Right hindlimb (tissue), 1 donor: ENCODE measurements at places on chromosomes 4 and X.

DNA sequence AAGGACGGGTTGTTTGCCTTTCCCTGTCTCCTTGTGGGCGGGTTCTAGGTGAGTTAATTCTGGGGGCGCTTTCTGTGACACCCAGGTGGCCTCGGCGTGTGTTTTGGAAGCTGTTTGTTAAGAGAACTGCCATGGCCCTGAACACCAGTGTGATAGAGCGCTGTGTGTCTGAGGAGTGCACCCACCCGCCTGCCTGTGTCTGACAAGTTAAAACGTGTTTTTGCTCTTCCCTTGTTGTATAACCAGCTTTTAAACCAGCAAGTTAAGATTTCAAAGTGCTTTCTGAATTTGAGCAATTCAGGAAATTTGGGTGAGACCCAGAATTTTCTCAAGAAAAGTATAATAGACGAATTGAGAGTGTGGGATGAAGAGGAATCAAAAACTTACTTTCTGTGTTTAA, 55.2 kb upstream of the HGFAC start:
- DNase-seq: no peak

DNA sequence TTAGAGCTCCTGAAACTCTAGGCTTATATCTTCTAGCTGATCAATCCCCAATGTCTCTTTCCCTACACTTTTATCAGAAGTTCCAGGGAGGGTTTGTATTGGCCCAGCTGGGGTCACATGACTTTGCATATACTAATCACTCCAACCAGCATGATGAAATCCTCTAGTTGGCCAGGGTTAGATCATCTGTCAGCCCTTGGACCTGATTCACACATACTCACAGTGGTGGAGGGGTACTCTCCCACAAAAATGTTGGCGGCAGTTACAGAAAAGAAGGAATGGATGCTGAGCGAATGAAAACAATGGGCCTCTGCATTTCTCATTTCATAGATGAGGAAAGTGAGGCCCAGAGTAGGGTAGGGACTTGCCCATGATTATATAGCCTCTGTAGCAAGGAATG, 151.1 kb downstream of the PJA1 start:
- DNase-seq: no peak

- no peak for DNase-seq
These were observed 32.3 kb downstream of the BCOR start for GRCh38 chrX:40065296-40066046.

GRCh38 chr4:76716658-76717057, 181.3 kb downstream of the SOWAHB start:
- no peak for DNase-seq

GRCh38 chr4:165761963-165762362, 111.1 kb upstream of the TLL1 start:
- DNase-seq: no peak

DNA sequence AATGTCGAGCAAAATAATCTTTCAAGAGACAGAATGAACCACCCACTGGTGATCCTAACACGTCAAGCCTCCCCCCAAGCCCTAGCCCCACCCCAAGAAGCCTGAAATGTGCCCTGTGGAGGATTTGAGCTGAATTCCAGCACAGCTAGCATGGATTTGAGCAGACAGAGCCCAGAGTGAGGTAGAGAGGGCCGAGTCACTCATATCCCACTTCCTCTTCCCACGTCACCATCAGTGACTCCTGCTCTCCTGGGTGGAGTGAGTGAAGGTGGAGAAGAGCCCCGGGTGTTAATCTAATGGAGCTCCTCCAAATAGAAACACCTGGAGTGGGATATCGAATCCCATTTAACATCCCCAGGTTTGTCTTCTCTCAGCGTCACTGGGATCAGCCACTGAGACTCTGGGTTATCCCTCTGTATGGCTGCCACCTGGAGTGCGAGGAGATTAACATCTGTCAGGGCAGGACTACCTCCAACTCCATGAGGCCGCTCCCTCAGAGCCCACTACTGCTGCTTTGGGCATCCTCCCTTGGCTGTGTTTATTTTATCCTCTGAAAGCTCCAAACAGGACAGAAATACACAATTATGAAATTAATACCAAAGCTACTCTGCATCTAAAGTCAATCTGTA, 136.6 kb downstream of the NWD2 start:
- no peak for DNase-seq

GRCh38 chr4:165621983-165622382, 243.2 kb downstream of the CPE start:
- no peak for DNase-seq

- DNase-seq: no peak
These were observed 246.7 kb upstream of the ARHGAP24 start for GRCh38 chr4:85228264-85228663.

GRCh38 chrX:79366873-79367749, at the start of gene ITM2A:
TSS of gene ITM2A (minus strand) at chrX:79367334. CDS start at chrX:79367215, 119 bp downstream.
- DNase-seq: peak; percentile 79

DNA sequence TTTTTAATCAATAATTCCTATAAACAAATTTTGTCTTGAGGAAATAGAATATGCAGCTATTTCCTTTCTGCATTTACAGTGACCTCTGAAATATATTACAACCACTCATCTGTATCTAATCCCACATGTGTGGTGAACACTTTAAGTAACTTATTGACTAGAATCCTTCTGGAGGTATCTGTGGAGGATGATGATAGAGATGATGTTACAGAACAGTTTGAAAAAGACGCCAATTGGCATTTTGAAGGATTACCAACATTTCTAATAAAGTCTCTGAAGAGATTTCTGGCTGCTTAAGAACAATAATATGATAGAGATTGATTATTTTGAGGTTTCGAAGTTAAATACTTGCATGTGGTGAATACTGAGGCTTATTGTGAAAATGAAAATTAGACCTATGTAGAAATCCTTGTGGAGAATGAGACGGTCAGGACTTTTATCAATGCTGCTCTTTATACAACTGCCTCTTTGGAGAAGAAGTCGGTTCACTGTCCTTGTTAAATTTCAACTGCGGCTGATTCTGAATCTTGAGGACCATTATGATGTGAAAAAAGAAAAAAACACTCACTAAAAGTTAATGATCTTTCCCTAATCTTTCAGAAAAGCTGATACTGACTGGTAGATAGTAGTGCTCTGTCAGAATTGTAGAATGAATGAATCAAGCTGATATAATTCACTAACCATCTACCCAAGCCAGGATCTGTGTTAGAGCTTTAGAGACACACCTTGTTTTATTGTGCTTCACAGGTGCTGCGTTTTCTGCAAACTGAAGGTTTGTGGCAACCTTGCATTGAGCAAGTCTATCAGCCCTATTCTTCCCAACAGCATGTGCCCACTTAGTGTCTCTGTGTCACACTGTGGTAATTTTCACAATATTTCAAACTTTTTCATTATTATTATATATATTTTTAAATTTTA, 204.7 kb downstream of the SPRY1 start:
- no peak for DNase-seq

GRCh38 chr4:32249040-32249439, 1528.9 kb downstream of the PCDH7 start:
- DNase-seq: no peak

- DNase-seq: no peak
These were observed 67.2 kb upstream of the TFDP3 start for GRCh38 chrX:133285341-133285740.
